T-helper 2 cell treated with Interferon-gamma antibody and Interleukin-4, amounts not matched to agents 5 μg/mL and 100 μg/mL, for 36 hours (primary cell): ENCODE measurements at places on chromosomes 16 and 17.

GRCh38 chr16:47528431-47528830, 67.3 kb downstream of the PHKB start:
- DNase-seq, result no peak

DNA sequence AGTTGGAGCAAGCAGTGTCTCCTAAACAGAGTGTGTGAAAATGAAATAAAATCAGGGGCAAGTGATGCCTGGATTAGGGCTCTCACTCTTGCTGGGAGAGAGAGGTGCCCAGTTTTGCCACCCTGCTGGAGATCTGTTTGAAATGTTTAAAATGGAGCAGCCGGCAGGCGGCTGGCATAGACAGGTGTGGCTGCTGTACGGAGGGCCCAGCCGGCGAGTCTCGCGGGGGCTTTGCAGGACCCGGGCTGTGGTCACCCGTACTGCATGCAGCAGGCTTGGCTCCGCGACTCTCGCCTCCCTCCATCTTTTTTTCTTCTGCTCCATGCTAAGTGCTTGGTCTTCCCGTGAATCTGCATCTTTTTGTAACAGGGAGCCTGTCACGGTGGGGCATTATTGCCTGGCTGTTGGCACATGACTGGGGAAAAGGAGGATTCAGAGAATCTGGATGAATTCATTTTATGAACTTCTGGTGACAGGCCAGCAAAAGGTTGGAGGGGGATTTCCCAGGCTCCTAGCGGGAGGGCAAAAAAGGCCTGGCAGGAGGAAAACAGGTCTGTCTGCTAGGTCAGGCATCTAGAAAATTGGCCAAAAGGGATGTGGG, 1.8 kb downstream of the ZNRF1 start:
- DNase-seq, result no peak

- no peak for DNase-seq
Observed at GRCh38 chr17:64110379-64111152, 19.4 kb downstream of the ERN1 start.

DNA sequence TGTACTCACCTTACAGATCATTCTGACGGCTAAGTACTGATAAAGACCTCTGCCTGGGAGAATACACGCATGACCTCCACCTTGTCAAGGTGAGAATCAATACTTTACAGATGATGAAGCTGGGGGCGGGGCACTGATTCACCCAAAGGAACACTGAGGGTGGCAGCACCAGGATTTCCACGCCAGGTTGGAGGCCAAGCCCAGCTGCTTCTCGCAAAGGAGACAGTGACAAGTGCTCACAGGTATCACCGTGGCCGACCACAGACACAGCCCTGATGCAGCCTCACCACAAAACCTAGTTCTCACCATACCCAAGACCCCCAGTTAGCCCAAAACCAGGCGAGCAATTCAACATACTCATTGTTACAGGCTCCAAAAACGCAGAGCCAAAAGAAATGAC, 434.2 kb downstream of the SOX9 start:
- no peak for DNase-seq

DNA sequence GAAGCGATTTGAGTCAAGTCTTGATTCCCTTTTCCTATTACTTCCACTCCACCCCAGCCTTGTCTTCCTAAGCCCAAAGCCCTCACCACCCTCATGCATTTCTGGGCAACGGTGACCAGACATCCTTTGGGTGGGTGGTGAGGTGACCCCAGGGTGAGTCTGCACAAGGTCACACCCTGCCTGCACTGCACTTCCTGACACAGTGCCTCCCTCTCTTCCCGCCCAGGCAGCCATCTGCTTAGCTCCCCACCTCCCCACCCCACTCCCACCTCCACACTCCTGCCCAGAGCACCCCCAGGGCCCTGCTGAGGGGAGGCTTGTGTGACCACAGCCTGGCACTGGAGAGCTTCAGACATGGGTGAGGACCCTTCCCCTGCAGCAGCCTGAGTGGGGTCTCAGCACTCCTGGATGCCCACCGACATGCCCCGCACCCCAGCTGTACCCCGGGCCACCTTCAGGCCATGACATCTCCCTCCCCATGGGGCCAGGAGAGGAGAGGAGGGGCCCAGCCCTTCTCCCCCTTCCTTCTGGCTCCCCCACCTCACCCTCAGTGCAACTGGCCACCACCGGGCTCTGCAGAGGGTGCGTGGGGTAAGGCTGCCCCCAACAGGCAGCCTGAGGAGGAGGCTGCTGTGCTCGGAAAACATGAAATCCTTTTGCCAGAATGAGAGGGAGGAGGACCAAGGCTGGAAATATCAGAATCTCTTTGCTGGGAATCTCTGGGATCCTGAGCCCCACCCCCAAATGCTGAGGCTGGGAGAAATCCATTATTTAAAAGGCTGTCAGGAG, 68.6 kb downstream of the CCT6B start:
- no peak for DNase-seq

GRCh38 chr17:33798308-33798707, 456.8 kb upstream of the CCL2 start:
- DNase-seq, result no peak

GRCh38 chr16:13315642-13316427, 414.4 kb downstream of the SHISA9 start:
- no peak for DNase-seq

- peak; percentile 4 for DNase-seq
Observed at GRCh38 chr17:6269478-6269877, 165.4 kb downstream of the AIPL1 start.

- no peak for DNase-seq
Observed at GRCh38 chr16:26475596-26475995, 591.1 kb upstream of the C16orf82 start.

DNA sequence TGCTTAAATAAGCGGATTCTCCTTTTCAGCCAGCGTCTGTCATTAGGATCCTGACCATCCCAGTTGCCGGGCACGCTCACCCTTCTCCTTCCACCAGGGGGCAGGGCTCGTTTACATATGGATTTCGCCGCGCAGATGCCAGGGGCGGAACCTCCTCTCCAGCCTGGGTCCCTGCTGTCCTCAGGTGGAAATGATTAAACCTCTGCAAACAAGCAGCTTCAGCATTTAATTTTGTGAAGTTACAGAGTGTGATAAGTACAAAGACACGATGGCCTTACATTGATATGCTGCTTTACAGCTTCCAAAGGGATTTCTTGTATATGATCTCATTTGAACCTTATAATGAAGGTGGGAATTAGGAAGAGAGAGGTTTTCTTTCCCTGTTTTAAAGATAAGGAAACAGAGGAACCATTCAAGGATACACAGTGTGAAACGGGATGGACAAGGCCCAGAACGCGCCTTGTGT, 3.9 kb upstream of the KRT28 start:
- peak; percentile 57 for DNase-seq

DNA sequence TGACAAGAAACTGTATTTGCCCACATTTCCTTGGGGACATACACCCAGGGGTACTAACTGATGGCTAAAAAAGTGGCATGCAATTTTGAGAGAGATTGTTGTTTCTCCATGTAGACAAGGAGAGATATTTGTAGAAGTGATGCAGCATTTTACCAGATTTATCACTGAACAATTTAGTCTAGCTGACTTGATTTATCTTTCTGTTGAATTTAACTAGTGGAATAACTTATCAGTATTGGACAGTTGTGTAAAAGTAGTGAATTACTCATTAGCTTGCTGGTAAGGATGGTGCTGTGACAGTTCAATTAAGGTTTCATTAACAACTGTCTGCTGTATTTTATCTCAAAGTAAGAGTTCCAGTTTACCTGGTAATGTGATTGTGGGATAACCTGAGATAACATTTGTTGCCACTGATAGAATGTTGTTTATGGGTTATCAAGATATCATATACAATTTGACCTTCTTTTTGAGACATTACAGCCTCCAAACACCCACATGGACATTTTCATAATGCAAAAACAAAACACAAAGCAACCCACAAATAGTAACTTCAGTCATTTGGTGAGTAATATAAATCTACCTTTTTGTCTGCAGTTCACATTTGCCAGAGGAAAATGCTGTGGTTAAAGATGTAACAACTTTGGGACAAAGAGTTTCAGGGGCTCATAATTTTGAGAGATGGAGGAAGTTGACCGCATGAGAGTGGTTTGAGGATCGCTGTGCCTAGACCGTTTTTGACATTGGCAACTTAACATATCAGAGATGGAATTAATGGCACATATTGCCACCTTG, 3.8 kb downstream of the NLK start:
- peak; percentile 22 for DNase-seq

DNA sequence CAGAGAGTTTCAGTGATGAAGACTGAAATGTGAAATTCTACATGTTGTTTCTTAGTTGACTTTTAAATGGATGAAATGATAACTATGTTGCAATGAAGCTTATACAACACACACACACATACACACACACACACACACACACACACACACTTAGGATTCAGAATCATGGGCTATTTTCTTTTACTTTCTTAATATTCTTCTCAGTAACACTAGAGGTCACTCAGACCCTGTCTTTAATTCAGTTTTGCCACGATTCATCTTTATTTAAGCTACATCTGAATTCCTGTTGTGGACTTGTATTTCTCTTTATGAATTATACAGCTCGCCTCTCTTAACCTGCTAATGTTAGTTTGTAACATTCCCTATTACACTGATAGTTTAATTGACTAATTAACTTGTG, 109.6 kb upstream of the GOT2 start:
- no peak for DNase-seq

- DNase-seq, result no peak
Observed at GRCh38 chr17:57965521-57966160, 10.4 kb upstream of the CUEDC1 start.

DNA sequence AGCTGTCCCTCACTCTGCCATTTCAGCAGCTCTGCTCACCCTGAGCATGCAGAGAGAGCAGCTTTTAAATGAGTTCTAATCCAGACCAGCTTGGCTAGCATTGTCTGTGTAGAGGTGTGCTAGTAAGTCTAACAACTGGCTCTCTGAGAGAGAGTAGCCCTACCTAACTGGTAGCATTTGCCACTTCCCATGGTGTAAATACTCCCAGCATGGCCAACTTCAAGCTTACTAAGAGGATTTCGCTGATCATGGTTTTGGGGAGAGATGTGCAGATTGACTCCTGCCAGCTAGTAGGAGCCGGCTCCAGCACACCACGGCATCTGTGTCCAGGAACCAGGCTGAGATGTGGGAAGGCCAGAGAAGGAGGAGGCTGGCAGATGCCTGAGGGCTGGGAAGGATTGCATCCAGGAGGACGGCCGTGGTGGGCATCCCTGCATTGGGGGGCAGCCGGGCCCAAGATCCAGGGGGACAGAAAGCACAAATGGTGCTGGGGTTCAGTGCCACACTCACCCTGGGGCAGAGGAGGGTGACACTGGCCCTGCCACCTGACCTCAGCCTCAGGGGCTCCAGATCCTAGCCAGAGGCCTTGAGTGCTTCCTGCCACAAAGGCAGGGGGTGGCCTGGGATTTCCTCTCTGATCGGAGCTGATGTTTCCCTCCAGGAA, 394.9 kb upstream of the TNRC6C start:
- DNase-seq, result no peak

GRCh38 chr16:4647644-4647980, 23.0 kb downstream of the MGRN1 start:
- no peak for DNase-seq

DNA sequence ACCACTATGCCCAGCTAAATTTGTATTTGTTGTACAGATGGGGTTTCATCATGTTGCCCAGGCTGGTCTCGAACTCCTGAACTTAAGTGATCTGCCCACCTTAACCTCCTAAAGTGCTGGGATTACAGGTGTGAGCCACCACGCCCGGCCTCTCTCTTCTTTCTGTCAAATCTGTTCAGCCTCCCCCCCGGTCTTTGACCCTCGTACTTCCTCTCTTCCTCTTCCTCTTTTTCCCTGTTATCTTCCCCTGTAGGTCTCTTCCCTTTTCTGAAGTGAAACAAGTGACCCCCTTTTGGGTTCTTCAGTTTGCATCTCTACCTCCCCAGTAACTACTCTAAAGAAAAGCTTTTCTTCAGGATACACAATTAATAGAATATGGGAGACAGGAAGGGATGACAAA, 31.7 kb upstream of the DHX40 start:
- DNase-seq, result no peak

- DNase-seq, result peak; percentile 84
Observed at GRCh38 chr17:45385331-45385997, 47.2 kb downstream of the ARHGAP27 start.

GRCh38 chr16:89473136-89473712, 17.1 kb downstream of the ANKRD11 start:
- DNase-seq, result no peak

DNA sequence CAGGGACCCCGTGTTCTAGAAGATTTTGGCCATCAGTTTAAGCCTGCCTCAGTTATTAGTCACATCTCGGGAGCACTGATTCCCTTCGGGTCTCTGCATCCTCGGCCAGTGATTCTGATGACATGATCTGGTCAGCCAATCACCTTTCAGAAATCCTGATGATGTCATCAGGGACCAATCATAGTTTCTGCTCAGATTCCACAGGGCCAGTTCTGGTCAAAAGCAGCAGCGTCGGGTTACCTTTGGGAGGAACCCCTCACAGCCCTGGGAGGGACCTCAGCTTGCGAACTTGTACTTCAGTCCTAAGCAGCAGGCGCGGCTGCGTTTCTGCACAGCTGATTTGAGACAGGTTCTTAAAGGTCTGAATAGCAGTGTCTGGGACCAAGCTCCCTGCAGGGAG, 13.9 kb downstream of the KDM8 start:
- DNase-seq, result no peak

DNA sequence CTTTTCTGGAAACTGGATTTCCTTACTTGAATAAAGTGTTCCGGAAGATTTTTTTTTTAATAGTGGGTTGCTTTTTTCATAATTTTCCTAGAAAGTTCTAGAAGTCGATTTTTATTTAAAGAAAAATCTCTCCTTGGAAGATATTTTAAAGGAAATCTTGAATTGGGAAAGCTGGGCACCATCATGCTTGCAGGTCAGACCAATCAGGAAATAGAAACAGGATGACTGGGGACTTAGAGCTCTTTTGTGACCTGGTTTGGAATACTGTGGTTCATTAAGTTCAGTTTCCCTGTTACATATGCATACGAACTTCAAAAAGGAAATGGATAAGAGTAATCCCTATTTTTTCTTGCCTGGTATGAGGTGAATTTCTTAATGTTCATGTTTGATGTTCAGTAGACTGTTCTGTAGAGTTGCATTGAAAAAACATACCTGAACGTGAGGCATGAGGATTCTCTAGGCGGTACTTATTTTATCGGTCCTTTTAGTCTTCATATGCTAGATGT, 1.2 kb downstream of the NFATC3 start:
- DNase-seq, result no peak

- DNase-seq, result no peak
Observed at GRCh38 chr17:42317266-42317845, 29.1 kb downstream of the STAT5A start.

DNA sequence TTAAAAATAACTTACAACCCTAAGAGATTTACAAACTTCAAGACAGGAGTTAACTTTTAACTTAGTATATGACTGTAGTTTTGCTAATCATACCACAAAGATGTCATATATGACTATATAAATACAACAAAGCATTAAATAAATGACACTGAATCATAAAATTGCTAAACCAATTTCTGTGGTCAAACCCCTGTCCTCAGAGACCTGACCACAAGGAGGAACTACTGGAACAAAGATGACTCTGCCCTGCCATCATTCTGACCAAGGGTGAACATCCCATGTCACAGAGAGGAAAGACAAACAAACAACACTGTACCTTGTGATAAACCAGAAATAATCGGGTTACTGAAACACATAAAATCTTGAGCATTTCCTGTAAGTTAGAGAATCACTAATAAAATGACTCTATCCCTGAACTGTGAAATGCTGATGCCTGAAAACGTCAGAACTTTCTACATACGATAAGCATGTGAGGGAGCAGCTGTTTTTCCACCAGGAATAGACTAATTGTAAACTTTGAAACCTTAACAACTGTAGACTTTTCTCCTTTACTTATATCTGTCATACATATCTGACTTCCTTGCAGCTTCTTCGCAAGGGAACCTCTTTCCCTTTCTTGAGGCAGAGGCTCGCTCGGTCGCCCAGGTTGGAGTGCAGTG, 47.9 kb downstream of the WDR59 start:
- DNase-seq, result peak; percentile 28
